Forelimb muscle (tissue), 1 donor: ENCODE measurements at places on chromosomes 16 and 17.

DNA sequence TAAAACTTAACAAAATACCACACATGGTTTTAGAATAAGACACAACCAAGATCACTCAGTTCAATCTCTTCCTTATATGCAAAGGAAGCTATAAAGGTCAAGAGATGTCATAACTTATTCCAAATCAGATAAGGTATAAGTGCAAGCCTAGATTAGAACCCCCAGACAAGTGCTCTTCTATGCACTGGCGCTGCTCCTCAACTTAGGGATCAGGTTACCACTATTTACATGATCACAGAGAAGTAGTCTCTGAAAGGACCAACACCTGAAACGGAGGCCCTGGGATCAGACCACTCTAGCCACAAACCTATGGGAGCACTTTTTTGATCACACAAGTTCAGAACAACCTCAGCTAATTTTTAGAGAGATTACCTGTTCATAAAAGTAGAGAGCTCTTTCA is 16.6 kb downstream of the COPS3 start:
- DNase-seq, result no peak

DNA sequence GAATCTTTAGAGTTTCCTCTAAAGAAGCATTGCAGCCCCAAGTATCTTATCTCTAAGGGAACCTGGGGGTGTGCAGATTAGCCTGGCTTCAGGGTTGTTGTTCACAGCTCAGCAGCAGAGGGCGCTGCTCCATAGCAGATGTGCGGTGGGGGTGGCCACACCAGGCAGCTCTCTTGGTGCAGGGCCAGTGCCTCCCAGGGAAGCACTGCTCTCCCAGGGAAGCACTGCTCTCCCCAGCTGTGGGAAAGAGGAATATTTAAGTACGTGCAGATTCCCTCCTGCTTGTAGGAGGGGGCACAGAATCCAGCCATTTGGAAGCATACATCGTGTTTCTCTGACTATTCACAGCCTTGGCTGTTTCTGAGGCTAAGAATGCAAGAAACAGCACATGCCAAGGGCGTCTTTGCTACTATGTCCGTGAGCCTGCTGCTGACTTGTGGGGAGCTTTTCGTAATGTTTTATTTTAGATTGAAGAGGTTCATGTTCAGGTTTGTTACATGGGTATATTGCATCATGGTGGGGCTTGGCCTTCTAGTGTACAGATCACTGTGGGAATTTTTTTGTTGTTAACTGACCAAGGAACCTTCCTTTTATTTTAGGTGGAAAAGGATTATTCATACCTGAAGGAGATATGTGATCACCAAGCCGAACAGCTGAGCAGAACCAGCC is 217.8 kb downstream of the SPECC1 start:
- peak; percentile 58 for DNase-seq

DNA sequence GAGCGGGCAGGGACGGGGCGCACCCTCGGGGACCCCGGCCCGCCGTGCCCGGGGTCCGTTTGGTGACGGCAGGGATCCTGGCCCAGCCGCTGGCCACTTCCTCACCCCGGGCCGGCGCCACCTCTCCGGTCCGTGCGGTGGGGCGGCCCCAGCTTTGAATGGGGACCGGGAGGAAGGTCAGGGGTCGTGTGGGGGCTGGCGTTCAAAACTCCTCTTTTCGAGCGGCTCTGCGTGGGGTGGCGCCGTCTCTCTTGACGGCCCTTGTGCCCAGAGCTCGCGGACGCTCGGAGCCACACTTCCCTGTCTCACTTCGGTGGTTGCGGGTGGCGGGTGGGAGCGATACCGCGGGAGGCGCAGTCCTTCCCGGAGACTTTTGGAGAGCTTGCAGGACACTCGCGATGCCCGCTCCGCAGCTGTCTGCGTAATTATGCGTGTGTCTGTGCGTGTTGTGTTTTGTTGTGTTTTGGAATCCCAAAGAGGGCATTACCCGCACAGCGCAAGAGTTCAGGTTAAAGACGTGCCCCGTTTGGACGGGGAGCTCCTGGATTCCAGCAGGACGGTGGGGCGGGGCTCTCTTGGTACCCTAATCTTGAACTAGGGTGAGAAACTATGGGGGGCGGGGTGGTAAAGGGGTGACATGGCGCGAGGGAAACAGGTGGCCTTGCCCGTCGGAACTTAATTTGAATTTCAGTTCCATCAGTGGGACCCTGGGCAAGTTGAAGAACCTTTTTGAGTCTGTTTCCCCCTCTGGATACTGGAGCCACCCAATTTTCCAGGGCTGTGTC is 637 bp downstream of the PLCG2 start:
- no peak for DNase-seq

DNA sequence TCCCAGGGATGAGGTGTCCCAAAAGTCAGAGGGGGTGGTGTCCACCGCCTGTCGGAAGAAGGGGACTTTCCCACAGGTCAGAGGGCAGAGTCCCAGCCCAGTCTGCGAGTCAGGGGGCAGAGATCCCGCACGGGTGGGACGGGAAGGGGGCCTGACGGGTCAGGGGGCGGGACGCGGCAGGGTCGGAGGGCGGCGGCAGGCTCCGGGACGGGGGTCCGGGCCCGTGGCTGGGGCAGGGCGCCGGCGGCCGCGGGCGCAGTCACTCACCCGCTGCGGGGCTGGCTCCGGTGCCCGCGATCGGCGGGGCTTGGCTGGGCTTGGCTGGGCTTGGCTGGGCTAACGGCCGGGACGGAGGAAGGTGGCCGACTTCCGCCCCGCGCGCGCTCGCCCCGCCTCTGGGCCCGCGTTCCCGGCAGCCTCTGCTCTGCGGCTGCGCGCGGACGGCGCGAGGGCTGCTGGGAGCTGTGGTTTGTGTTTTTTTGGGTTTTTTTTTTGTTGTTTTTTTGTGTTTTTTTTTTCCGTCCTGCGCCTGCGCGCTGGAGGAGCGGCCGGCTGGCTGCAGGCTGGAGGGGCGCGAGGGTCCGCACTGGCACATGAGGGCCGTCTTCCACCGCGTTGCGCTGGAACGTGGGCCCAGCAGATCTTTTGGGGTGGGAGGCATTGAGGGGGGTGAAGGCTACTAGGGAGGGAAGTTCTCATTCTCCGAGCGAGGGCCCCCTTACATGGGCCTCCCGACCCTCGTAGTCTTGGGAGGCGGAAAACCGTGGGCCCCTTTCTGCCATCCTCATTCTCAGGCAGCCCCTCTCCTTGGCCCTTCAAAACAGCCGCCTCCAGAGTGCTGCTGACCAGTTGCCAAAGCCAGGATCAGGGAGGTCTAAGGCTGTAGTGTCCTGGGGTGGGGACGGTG is at the start of gene CANT1:
TSS of gene CANT1 (minus strand) at position 368 of the 907 bp plus-strand sequence. CDS start 12,142 bp downstream, outside the sequence.
- DNase-seq, result peak; percentile 75

GRCh38 chr17:181245-182049 is at the start of gene DOC2B:
Gene DOC2B, minus strand, starts transcription at chr17:181650. Its CDS starts 171 bp downstream, at chr17:181479.
- DNase-seq, result no peak

DNA sequence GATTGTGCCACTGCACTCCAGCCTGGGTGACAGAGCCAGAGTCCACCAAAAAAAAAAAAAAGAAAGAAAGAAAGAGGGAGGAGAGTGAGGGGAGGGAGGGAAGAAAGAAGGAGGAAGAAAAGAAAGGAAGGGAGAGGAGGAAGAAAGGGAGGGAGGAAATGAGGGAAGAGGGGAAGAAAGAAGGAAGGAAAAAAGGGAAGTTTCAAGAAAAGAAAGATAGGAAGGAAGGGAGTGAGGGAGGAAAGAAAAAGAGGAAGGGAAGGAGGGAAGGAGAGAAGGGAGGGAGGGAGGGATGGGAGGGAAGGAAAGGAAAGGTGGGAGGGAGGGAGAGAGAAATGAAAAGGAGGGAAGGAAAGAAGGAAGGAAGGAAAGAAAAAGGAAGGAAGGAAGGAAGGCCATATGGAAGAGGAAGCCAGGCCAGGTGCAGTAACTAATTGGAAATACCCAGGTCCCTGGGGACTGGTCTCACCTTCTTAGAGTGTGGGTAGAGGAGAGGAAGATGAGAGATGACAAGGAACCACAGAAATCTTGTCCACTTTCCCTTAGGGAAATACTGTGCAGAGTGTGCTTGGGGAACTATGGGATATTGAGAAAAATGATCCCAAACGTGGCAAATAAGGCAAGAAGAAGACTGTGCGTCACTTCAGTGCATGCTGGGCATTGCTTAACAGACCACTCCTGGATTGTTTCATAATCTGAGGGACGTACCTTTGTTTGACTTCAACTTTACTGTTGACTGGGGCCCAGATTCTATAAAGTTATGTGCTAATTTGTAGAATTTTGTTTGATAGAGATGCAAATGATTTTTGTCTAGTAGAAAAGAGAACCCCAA is 15.1 kb upstream of the CSNK2A2 start:
- no peak for DNase-seq

- DNase-seq, result no peak
These were observed 109.1 kb upstream of the CDC42EP4 start for GRCh38 chr17:73420897-73421296.

GRCh38 chr17:11704041-11704440 is 105.8 kb downstream of the DNAH9 start:
- DNase-seq, result no peak

DNA sequence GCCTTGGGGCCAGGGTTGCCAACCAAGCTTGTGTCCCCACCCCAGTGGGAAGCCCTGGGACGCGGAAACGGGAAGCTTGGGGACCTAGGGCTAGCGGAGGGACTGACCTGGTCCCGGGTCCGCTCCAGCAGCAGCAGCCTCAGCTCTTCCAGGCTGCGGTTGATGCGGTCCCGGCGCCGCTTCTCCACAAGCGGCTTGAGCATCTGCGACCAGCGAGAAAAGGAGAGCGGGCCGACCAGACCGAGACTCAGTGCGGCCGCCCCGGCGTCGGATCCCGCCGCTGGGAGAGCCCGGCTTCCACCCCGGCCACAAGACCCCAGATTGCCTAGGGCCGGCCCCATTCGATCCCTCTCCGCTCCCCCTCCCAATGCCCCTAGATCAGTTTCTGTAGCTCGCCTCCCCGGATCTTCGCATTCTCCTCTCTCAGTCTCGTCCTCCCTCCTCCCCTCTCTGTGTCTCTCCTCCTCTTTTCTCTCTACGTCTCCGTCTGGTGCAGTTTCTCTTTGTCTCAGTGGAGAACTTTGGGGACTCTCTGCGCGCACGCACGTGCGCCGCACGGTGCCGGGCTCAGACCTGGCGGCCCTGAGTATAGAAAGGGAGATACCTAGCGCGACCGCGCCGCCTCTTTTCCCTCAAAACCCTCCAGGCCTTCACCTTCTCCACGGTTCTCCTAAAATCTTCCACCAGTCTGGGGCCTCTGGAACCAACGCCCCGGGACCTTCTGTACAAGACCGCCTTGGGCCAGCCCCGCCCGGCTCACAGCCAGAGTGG is 797 bp downstream of the HES7 start:
- DNase-seq, result no peak
